ENCODE measurements at places on chromosomes 12 and 14.

DNA sequence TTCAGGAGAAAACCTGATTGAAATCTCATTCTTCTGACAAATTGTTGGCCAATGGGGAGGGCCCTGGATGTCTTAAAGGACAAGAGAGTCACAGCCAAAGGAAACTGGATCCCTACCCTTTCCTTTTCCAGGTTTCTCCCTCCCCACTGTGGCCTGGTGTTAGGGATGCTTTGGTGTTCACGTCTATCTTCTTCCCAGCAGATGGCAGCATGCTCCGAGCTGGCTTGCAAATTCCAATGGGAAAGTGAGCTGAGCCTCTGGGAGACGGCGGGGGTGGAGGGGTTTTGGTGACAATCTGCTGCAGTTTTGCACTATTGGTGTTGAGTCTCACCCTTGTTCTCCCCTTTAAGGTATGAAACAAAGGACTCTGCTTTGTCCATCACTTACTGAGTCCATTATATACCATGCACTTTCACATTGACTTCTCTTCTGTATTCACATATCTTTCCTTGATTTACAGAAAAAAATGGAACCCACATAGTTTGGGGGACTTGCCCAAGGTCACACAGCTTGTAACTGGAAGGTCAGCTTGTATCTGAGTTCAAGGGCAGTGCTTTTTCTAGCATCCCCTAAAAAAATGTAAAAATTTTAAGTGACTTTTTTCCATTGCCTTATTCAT, 39.3 kb downstream of the CCDC177 start:
- peak; percentile 66 for DNase-seq

DNA sequence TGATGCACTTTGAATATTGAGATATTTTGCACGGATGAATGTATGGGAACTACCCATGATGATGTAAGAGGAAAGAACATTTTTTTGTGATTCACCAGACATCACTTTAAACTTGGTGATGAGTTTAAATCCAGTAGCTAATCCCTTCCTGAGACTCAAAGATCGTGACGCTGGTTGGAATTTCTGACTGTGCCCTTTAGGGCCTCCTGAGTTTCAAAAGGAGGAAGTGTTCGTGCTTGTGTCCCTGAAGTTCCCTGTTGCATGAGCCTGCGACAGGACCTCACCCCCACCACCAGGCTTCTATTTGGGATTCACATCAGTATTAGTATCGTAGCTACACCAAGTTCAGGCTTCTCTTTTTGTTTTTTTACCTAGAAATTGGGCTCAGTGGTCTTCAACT, 18.6 kb upstream of the RIN3 start:
- no peak for DNase-seq

DNA sequence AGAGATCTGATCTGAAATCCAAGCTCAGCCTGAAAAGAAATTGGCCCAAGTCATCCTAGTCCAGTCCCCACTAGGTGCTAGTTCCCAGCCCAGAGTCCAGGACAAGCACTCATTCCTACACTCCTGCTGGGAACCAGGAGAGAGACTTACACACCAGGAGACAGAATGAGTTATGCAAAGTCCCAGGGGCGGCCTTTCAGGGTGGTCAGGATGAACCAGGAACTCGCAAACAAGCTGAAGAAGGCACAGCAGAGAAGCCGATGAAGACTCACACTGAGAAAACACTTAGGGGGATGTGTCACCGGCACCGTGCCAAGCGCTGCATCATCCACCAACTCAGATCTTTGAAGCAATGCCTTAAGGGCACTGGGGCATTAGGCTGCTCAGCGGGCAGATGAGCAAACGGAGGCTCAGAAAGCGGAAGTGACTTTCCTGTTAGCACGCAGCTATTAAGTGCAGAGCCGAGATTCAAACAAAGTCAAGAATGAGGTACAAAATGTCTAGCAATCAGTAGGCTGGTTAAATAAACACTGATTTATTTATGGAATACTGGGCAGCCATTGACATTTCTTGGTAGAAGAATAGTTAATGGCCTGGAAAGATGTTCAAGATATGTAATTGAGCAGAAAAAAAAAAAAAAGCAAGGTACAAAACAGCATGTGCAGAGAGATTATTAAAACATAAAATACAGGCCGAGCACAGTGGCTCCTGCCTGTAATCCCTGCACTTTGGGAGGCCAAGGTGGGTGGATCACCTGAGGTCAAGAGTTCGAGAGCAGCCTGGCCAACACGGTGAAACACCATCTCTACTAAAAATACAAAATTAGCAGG, 78.7 kb downstream of the LRRC74A start:
- DNase-seq, result no peak

DNA sequence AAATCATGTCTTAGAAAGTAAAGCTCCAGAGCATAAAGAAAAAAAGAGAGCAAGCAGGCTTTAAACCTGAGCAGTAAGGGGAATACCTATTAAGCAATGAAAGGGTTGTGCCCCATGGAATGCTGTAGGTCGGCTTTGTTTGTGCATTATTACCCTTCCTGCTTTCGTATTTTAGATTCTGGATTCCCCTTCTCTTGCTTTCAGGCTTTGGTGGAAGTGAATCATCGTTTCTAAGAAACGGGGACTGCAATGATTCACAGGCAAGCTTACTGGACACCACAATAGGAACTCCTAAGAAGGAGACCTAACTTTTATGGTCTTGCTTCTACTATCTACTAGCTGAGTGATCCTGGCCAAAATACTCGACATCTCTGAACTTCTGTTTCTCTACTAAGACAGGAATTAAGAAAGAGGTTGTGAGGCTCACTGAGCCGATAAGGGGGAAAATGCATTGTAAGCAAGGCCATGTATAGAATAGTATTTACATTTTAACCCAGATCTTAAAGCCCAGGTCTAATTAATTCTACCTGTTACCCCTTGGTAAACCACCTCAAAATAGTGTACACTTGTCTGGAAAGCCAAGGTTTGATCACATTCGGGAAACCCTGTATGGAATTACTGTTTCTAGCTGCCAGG, 1.2 kb upstream of the BMAL2 start:
- no peak for DNase-seq

- no peak for DNase-seq
These were observed 6.0 kb downstream of the RAD9B start for GRCh38 chr12:110508071-110508586.

- DNase-seq, result no peak
These were observed at the start of gene CLEC14A for GRCh38 chr14:38255673-38256532. TSS of gene CLEC14A (minus strand) at chr14:38256093. CDS start at chr14:38256022, 71 bp downstream.

DNA sequence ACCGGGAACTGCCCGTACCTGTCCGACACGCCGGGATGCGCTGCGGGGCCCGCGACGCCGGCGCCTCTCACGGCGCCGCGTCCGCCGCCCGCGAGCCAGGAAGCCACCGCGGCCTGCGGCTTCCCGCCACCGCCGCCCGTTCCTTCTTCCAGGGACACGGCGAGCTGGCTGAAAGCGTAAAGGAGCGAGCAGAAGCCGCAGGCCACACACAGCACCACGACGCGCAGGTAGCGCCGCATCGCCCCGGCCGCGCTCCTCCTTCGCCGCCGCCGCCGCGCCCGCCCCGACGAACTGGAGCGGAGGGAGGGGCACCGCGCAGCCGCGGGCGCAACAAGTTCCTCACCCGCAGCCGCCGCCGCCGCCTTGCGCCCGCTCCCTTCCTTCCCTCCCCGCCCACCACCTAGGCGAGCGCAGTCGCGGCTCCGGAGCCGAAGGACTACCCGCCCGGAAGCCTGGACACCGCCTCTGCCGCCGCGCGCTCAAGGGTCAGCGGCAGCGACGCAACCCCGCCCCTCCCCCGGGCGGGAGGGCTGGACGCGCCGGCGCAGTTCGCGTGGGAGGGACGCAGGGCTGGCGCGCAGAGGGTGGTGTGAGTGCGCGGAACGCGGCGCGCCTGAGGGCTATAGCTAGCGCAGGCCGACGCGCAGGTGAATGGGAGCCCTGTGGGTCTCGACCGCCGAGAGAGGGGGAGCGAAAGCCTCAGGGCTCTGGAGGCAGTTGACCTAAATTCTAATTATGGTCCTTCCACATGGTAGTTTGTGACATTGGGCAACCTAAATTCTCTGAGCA, at the start of gene GXYLT1:
Gene GXYLT1 (minus strand): TSS at position 467 of the 789 bp plus-strand sequence. CDS start 228 bp downstream, at position 239.
- peak; percentile 93 for DNase-seq

- DNase-seq, result no peak
These were observed 38.1 kb upstream of the IL22 start for GRCh38 chr12:68291396-68292036.

DNA sequence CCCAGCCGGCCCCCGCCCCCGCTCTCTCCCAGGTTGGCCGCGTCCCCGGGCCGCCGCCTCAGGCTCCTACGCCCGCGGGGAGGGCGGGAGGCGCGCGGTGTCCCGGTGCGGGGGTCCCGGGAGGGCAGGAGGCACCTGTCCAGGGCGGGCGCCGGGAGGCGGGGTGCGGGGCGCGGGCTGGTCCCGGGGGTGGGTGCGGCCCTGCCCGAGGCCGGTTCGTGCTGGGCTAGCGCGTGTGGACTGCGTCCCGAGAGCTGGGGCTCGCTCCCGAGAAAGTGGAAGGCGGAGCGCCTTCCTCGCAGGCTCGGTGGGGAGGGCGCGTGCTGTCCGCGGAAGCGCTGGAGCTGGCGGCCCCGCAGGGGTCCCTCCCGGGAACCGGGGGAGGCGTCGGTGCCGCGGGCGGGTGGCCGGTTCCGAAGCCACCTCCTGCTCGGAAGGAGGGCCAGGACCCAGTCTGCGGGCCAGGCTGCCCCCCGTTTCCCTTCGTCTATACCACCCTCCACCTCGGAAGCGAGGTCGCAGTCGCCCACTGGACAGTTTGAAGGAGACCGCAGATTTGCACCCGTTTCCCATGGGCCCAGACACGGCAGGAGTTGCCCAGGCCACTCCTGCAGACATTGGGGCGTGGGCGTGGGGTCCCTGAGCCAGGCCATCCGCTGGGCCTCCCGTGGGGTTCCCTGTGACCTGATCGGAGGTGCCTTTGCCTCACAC, 636 bp downstream of the ZFYVE21 start:
- DNase-seq, result no peak

- no peak for DNase-seq
These were observed 17.2 kb downstream of the DPF3 start for GRCh38 chr14:72876710-72877063.

Data from neuronal stem cell (in vitro differentiated cells).